ENCODE measurements at places on chromosomes 12 and 14.

GRCh38 chr12:98106031-98106683, 409.2 kb upstream of the TMPO start:
- DNase-seq, result no peak

DNA sequence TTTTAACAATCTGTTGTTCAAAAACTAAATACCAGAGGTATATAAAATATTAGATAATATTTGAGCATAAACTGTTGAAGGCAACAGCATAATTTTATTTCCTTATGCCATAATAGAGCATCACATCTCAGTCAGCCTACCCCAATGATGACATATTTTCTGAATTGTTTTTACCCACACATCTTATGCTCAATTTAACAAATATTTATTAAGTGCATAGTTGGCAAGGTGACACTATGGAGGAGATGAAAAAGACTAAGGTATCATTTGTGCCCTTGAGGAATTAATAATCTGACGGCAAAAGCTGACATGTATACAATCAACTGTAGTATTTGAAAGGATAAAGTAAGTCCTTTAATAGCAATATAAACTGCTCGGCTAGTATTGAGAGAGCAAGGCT, 102.4 kb downstream of the SYT1 start:
- no peak for DNase-seq

GRCh38 chr12:128914908-128915563, 61.8 kb downstream of the GLT1D1 start:
- DNase-seq, result peak; percentile 60

DNA sequence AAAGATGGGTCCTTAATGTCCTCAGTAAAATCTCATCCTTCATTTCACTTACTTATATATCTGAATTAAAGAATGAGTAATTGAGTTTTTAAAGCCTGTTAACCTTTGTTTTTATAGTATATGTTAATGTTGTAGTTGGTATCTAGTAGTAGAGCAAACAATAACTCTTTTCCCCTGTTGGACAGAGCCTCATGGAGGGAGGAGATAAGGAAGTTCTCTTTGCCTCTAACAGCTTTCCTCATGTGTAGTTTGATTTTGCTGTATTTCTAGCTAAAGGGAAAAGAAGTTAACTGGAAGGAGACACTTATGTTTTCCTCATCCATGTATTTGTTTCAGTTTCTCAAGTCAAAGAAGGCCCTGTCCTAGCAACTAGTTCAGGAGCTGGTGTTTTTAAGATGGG, 55.3 kb downstream of the RAD52 start:
- no peak for DNase-seq

DNA sequence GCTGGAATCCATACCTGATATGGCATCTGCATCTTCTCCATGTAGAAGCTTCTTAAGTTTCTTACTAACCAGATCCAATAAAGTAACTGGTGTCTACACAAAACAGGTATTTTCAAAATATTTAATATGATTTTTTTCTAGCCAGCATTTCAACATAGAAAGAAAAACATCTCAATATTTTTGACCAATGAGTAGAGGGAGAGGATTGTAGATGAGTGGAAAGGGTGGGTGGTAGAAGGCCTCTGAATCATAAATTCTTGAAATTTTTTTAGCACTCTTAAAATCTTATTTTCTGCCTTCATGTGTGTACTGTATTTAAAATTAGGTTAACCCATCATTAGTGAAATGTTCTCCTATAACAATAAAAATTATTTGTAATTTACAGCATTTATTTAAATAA, 18.0 kb downstream of the DEPDC4 start:
- no peak for DNase-seq

- DNase-seq, result no peak
Measured at GRCh38 chr14:51880835-51881580, 20.6 kb downstream of the GNG2 start.

- DNase-seq, result no peak
Measured at GRCh38 chr12:76687981-76688380, 75.9 kb upstream of the ZDHHC17 start.

- DNase-seq, result no peak
Measured at GRCh38 chr14:99035712-99036610, 236.0 kb downstream of the BCL11B start.

GRCh38 chr12:123160801-123161487, 10.1 kb upstream of the PITPNM2 start:
- no peak for DNase-seq

DNA sequence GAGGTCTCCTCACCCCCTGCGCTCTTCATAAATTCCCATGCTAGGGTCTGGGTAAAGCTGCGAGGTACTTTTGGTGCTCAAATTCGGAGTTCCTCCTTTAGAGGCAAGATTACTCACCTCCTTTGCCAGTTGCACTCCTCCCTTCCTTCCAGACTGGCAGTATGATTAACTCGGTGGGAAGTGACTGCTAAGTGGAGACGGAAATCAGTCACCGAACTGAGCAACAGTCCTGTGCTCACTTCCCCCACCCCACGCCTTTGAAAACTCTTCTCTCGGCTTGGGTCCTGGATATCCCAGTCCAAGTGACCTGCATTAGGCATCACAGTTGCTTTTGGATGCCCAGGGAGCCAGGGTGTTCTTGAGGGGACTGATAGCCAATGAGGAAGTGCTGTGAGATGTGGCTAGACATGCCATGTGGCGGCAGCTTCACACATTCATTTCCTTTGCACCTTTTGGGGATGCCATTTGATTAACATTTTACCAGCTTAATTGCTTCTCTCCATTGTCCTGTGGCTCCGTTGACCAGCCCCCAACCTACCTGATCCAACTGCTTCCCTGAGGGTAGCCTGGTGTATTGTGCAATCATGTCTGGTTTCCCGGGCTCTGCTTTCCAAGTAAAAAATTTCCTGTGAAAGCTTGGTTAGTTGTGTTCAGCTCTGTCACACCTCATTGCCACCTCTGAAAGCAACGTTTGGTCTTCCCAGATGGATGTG, 840 bp downstream of the PNP start:
- peak; percentile 55 for DNase-seq

- DNase-seq, result no peak
Measured at GRCh38 chr14:98114122-98114895, 1157.7 kb downstream of the BCL11B start.

GRCh38 chr12:86634456-86635410, 378.5 kb upstream of the MGAT4C start:
- DNase-seq, result no peak

GRCh38 chr14:76924371-76925096, 98.3 kb downstream of the LRRC74A start:
- no peak for DNase-seq

- no peak for DNase-seq
Measured at GRCh38 chr12:7154901-7155470, 24.8 kb downstream of the CLSTN3 start.

GRCh38 chr12:115308918-115309317, 624.9 kb upstream of the TBX3 start:
- DNase-seq, result no peak

- DNase-seq, result no peak
Measured at GRCh38 chr14:102799684-102800562, 22.7 kb downstream of the TRAF3 start.

- DNase-seq, result no peak
Measured at GRCh38 chr14:99554757-99555531, 49.1 kb downstream of the CCDC85C start.

DNA sequence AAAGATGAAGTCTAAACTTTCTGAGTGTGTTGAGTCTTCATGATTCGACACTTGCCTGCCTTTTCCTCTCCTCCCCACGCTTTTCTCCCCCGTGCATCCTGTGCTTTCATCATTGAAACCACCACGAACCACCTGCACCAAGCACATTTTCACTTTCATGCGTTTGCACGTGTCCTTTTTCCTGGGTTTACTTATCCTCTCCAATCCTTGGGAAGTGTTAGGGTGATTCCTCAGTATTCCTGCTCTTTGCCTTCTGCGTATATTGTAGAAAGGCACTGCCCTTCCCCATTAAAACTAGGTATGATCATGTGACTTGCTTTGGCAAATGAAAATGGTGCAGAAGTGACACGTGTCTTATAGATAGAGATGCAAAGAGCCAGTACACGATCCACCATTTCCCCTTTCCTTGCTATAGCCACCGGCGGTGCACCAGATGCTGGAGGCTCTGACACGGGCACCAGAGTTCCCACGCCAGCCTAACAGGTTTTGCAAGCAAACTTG, 106.6 kb downstream of the BRMS1L start:
- DNase-seq, result peak; percentile 23

- DNase-seq, result no peak
Measured at GRCh38 chr14:39877577-39878190, 445.5 kb upstream of the FBXO33 start.

- DNase-seq, result no peak
Measured at GRCh38 chr12:94135896-94136295, 12.5 kb upstream of the PLXNC1 start.

GRCh38 chr14:89757313-89757939, 197.1 kb downstream of the EFCAB11 start:
- no peak for DNase-seq

- DNase-seq, result no peak
Measured at GRCh38 chr12:12461923-12462315, 100.7 kb downstream of the DUSP16 start.

DNA sequence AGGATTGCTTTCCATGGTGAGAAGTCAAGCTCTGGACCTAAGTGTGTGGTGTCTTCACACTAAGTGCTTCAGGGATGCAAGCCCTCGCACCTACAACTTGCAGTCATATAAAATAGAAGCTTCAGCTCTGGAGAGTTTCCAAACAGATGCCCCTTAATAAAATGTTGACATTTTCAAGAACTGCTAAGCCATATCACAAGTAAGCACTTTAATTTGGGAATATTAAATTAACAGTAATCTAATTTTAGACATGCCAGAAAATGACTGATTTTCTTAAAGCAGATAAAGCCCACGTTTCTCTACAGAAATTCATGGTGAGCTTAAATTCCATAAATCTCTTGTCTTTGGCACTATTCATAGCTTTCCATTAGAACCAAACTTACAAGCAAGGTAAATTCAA, 600.1 kb upstream of the FLRT2 start:
- DNase-seq, result no peak

- no peak for DNase-seq
Measured at GRCh38 chr12:41186026-41186425, 2.1 kb upstream of the PDZRN4 start.

DNA sequence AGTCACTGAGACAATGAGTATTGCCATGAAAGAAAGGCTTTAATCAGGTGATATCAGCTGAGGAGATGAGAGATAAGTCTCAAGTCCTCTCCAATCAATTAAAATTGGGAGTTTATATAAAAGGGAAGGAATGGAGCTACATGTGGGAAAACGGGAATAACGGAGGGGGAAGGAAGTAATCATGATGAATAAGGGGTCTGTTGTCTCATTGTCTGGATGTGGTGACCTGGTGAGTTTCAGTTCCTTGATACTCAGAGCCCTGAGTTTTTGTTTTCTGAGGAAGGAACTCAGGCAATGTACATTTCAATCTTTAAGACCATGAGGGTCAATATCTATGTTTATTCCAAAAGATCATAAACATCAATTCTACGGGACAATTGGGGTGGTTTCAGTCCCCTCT, 198.8 kb downstream of the KITLG start:
- DNase-seq, result no peak

- DNase-seq, result no peak
Measured at GRCh38 chr12:52019113-52019770, 12.5 kb downstream of the TAMALIN start.

- DNase-seq, result no peak
Measured at GRCh38 chr12:53806721-53807120, 54.9 kb upstream of the CISTR start.

GRCh38 chr12:10673659-10674384, at the start of gene STYK1:
TSS of gene STYK1 (minus strand) at chr12:10674052. CDS start at chr12:10634618, 39,434 bp downstream.
- DNase-seq, result peak; percentile 65

GRCh38 chr12:62750941-62751809, 183.8 kb downstream of the PPM1H start:
- DNase-seq, result no peak

- DNase-seq, result no peak
Measured at GRCh38 chr14:95862243-95862642, 14.4 kb upstream of the TUNAR start.

- DNase-seq, result no peak
Measured at GRCh38 chr14:24066496-24067132, 4.7 kb upstream of the CPNE6 start.

DNA sequence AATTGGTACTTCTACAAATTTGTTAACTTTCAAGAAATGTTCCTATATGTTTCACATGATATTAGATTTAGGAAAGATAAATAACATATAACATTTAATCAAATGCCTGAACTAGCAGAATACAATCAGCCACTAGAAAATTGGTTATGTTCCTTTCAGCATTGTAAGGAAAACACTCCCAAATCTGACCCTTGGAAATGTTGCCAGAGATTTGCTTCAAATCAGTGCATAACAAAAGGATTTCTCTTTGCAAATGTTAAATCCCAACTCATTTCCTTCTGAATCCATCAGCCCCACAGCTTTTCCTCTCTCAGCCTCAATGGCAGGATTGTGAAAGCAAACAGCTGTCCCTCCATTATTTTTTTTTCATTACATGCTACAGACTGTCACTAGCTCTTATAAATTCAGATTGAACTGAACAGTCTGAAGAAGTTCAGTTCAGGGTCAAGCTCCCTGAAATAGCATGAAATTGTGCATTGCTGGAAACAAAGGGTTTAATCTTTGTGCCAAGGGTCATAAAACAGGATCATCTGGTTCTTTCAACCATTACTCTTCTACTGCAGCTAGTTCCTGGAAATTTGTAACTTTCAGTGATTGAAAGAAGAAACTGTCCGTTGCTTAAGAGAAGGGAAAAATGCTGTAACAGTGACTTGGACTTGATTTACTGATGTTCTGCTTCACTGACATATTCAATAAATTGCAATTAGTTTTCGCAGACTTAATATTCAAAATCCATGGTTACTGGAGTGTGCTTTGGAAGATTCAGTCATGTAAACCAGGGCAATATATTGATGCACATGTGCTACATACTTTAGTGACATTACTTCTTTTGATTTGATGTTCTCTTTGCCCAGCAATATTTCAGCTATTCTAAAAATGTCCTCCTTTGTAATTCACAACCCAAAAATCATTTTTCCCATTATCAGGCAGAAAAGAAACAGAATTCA, 246.4 kb downstream of the RPL10L start:
- DNase-seq, result no peak

GRCh38 chr14:25537846-25538455, 488.0 kb upstream of the STXBP6 start:
- no peak for DNase-seq

GRCh38 chr12:121128908-121129810, 3.5 kb upstream of the P2RX7 start:
- peak; percentile 85 for DNase-seq

GRCh38 chr12:96687719-96688118, 198.3 kb downstream of the CFAP54 start:
- DNase-seq, result no peak
